ENCODE measurements at places on chromosomes 6 and 20.

GRCh38 chr6:144413418-144413817 is 128.3 kb downstream of the UTRN start:
- DNase-seq, result no peak

- DNase-seq, result no peak
These were observed 10.2 kb downstream of the POU3F2 start for GRCh38 chr6:98844244-98845210.

DNA sequence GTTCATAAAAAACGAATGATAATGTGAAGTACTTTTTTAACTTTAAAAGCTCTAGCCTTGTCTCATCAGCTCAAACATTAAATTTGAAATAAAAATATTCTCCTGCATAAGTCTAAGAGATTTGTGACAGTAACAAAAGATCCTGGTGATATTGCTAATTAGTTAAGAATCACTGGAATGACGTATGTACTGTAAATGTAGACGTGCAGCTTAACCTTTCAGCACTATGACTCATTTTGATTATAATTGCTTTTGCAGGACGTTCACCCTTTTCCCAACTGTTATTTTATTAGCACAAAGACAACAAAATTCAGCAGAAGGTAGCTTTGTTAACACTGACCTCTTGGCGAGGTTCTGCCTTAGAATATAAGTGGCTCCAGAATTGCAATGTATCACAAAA is 68.6 kb downstream of the TENT5A start:
- DNase-seq, result no peak

DNA sequence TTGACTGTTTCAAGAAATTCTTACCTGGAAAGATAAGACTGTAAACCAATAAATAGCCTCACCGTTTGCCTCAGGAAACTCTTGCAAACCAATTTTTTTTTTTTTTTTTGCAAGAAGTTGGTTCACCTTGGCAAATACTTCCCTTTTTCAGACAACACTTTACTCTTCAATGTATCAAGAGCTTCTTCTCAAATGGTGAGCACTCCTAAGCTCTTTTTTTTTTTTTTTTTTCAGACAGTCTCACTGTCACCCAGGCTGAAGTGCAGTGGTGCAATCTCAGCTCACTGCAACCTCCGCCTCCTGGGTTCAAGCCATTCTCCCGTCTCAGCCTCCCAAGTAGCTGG is 22.7 kb upstream of the SNTA1 start:
- DNase-seq, result no peak

GRCh38 chr6:161300823-161301222 is 27.0 kb upstream of the AGPAT4 start:
- DNase-seq, result no peak

DNA sequence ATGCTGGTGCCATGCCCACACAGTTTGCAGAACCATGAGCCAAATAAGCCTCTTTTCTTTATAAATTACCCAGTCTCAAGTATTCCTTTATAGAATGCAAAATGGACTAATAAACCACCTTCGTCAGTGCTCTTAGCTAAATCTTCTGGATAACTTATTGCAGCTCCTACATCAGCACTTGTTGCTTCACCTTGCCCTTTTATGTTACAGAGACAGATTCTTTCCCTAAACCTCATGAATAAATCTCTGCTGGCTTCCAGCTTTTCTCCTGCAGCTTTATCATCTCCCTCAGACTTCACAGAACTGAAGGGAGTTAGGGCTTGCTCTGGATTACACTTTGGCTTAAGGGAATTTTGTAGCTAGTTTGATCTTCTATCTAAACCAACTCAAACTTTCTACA is 22.6 kb downstream of the NUP153 start:
- no peak for DNase-seq

GRCh38 chr6:37540390-37540789 is 40.7 kb upstream of the CCDC167 start:
- no peak for DNase-seq

DNA sequence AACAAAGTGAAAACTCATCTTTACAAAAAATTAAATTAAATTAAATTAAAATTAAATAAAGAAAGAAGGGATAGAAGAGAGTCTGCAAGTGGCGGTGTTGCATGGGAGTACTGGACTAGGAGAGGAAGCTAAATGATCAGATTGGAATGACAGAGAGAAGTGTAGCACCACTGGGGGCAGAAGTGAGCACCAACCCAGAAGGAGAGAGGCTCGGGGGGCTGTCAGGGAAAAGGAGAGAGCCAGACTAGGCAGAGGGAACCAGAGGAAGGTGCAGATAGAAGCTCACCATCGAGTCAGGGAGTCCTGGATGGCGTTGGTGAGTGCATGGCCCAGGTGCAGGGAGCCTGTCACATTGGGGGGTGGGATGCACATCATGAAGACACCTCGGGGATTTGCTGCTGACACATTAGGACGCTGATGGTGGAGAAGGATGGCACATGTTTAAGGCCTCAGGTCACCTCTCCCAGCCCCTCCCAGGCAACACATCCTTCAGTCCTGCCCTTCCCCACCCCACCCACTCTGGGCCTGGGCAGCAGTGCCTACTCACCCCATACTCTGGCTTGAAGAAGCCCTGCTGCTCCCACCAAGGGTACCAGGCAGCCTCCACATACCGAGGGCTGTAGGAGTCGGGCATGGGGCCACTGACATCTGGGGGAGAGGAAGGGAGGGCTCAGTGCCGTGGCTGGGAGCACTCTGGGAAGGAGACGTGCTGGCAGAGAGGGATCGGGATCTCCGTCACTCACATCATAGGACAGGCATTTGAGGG is 4.0 kb downstream of the VARS1 start:
- DNase-seq, result no peak

DNA sequence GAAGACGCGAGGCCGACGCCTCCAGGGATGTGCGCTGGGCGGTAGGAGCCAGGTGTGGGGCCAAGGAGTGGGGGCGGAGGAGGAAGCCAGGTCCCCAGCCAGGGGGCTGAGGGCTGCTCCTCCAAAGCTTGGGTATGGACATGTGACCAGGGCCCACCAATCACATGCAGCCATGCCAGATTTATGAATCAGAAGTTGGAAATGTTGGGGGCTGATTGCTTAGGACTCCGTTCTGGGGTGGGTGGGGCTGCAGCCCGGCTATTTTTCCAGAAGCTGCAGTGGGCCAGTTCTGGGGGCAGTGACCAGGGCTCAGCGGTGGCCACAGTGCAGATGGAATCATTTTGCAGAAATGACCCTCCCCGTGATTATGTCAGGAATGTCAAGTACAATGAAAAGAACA is 96.0 kb downstream of the CEBPB start:
- DNase-seq, result no peak

DNA sequence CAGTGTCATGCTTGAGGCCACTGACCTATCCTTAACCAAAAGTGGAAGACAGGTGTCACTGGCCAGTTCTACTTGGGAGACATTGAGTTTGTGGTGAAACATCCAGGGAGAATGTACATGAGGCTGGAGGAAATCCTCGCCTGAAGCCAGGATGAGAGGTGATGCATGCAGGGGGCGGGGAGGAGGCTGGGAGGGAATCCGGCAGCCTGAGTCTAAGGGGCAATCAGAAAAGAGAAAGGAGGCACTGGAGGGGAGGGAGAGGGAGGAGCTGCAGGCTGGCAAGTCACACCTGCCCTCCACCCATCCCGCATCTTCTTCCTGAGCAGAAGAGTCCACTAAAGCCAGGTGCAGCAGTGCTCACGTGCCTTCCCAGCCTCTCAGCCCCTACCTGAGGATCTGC is 14.9 kb upstream of the DDO start:
- DNase-seq, result no peak

GRCh38 chr20:57708694-57709673 is 831 bp downstream of the PMEPA1 start:
- no peak for DNase-seq

DNA sequence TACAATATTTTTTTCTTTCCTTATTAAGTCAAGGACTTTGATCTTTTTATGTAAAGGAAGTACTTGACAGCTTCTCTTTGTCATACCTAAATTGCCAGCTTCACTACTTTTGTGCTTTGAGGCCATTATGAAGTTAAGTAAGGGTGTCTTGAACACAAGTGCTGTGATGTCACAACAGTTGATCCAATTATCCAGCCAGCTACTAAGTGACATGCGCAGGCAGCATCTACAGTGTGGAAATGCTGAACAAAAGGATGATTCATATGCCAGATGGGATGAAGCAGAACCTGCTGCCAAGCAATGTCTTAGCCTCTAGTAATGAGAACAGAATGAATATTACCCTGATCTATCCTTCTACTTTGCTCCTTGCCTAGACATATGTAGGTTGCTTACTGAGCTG is 68.3 kb upstream of the TMEM244 start:
- DNase-seq, result no peak

DNA sequence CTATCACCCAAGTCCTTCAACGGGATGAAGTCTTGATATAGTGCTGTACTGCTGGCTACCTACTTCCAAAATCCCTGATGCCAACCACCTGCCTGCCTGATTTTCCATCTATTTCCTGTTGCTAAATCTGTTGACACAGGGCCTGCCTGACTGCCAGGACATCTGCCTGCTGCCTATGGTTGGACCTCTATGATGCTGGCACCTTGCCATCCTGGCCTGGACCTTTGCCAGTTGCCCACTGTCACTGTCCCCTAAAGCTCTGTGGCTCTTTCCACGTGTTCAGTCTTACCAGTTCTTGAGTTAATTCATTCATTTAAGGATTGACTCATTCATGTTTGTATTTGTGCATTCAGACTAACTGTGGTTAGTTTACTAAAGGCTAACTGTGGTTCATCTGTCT is 9.2 kb upstream of the RGS17 start:
- no peak for DNase-seq

DNA sequence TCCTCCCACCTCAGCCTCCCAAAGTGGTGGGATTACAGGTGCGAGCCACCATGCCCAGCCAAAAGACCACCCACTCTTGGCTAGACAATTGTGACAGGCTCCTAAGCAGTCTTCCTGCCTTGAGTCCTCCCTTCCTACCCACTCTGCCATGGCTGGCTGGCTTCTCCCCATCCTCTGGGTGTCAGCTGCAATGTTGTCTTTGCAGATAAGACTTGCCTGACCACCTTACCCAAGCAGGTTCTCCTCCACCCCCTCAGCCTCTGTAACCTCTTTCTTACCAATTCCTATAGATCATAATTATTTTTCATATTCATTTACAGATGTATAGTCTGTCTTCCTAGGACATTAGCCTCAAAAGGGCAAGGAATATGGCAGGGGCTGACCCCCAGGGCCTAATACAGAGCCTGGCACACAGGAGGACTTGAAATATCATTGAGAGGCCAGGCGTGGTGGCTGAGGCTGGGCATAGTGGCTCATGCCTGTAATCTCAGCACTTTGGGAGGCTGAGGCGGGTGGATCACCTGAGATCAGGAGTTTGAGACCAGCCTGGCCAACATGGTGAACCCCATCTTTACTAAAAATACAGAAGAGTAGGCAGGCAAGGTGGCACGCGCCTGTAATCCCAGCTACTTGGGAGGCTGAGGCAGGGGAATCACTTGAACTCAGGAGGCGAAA is 28.7 kb upstream of the SPAG4 start:
- no peak for DNase-seq

- peak; percentile 6 for DNase-seq
These were observed 60.6 kb downstream of the TOX2 start for GRCh38 chr20:43975096-43975768.

DNA sequence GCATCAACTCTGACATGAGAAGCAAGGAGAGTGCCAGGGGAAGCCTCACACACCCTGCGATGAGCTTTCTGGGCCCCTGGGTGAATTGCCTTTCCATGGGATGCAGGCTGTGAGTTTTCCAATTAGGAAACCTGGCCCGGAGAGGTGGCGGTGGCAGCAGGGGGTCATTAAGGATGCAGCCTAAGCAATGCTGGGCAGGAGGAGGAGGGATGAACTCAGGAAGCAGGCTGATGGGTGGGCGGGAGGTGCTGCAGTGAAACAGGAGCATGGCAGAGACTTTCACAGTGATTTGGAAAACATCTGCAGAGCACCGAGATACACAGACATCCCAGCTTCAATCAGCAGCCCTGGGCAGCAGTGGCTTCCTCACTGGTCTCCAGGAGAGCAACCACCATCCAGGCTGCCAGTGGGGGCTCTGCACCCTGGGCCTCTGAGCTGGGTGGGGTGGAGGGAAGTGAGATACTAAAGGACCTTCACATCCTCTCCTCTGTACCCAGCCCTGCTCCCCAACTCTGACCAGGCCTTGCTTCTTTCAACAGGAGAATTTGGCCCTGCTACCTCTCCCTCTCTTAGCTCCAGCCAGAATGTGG is 44.9 kb downstream of the LRFN2 start:
- DNase-seq, result no peak

- no peak for DNase-seq
These were observed 966.6 kb downstream of the HACE1 start for GRCh38 chr6:103893141-103893581.

- DNase-seq, result no peak
These were observed 66.2 kb downstream of the ARMC2 start for GRCh38 chr6:108914235-108915022.

- DNase-seq, result no peak
These were observed 228.5 kb downstream of the SLC24A3 start for GRCh38 chr20:19440660-19441527.

GRCh38 chr20:58224974-58225373 is 3.5 kb downstream of the ANKRD60 start:
- DNase-seq, result no peak

DNA sequence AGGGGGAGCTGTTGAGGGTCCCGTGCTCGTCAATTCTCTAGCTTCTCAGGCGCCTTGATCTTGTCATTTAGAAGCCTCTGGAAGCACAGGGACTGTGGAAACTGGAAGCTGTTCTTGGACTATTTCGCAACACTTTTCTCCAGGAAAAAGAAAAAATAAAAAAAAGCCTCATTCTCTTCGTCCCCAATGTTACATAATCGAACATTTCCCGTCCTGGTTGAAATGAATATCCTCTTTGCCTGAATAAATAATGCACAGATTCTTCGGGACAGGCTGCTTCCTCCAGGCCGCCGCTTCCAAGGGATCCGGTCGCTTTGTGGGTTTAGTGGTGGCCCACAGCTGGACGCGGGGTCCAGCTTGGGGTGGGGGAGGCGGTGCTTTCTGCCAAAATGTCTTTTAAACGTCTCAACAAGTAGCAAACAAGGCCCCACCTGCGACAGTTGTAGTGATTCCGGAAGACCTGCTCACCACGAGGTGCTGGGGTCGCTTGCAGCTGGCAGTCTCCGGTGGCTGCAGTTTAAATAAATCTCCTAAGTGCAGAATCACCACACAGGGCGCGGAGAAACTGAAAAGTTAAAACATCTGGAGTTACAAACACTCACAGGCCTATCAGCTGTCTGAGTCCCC is 125.9 kb upstream of the ESR1 start:
- no peak for DNase-seq

DNA sequence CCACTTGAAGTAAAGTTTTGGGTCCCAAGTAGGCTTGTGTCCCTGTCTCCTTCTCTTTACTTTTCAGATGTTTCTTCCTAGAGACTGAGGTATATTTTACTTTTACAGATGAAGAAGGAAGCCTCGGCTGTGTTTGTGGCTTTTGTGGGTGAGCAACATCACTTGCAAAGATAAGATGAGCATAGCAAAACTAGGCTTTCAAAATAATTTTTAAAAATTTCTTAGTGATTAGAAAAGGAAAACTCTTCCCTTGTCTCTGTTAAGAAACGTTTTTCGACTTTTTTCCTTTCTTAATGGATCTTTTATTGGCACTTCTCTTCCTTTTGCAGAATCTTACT is 7.6 kb downstream of the PTPN1 start:
- DNase-seq, result no peak

All from left lobe of liver (tissue), 2 donors.